CD14-positive monocyte (primary cell): ENCODE measurements at places on chromosomes 7 and 10. TPM values are rescaled to one million over a fixed set of nuclear protein-coding genes. Genes with fewer than 3 reads are reported as not detected.

AMZ1 gene
- polyA plus RNA-seq = 0.14 TPM

GRCh38 chr7:2734084-2734686 lies 46.2 kb downstream of the AMZ1 start:
- H3K27me3 ChIP-seq = no peaks in the 10 kb centered on the region
- peak overlapping the region; percentile 80 for H3K27ac ChIP-seq
- peaks cover 84% of the 10 kb centered on the region for H3K4me1 ChIP-seq
- no peak overlapping the region for H3K4me3 ChIP-seq

GRCh38 chr7:32224276-32224675 lies 154.1 kb upstream of the PDE1C start:
- H3K36me3 ChIP-seq = no peaks in the 10 kb centered on the region
- H3K4me3 ChIP-seq = no peak overlapping the region
- no peak overlapping the region for H3K27ac ChIP-seq
- no peaks in the 10 kb centered on the region for H3K4me1 ChIP-seq
- no peak for DNase-seq

SLC13A1 gene
- polyA plus RNA-seq = not detected

DNA sequence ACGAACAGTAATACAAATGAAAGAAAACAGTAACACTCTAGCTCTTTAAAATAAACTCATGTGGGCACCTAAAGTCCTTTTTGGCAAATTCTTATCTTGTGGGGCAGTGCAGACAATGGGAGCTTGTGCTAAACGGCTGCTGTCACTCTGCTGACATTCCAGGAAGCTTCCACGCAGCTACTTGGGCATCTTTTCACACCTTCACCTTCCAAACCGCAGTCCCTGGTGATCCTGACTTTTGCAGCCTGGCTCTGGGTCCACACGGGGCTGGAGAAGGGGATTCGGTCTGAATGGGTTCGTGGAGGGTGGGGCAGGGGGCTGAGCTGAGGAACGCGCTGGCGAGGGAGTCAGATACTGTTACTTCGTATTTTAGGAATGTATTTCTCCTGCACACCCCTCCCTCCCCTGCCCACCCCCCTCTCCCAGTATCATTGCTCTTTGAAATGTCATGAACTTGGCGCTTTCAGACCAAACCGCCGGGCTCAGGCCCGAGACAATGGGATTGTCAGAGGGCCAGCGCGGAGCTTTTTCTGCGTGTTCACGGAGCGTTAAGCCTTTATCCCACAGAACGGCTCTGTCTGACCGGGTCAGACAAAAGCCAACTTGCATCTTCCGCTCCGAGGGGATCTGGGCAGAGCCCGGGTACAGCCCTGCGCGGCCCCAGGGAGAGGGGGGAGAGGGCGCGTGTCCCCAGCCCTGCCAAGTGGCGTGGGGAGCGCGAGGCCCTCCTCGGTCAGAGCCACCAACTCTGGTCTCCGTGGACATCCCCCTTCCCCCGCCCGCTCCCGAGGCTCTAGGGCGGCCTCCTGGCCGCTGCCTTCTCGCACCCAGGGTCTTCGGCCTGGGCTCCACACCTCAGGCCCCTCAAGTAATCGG lies 76.7 kb upstream of the EN2 start:
- H3K4me3 ChIP-seq = no peak overlapping the region
- H3K4me1 ChIP-seq = peaks cover 44% of the 10 kb centered on the region
- DNase-seq = no peak

DNA sequence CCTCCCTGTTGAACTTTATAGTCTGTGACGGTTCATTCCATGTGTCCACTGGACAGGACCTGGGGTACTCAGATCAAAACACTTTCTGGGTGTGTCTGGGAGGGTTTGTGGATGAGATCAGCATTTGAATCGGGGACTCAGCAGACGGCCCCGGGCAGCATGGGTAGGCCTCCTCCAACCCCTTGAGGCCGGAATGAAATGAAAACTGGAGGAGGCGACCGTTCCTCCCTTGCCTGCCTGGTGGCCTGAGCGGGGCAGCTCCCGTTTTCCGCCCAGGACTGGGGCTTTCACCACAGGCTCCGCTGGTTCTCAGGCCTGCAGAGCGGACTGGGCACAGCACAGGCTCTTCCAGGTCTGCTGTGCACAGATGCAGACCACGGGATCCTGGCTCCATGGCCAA lies 247.7 kb downstream of the MAD1L1 start:
- H3K27me3 ChIP-seq = no peaks in the 10 kb centered on the region
- no peak overlapping the region for H3K4me3 ChIP-seq
- H3K36me3 ChIP-seq = peaks cover 1% of the 10 kb centered on the region
- no peak for DNase-seq

ZNF248 gene
- 0.44 TPM for polyA plus RNA-seq

DNA sequence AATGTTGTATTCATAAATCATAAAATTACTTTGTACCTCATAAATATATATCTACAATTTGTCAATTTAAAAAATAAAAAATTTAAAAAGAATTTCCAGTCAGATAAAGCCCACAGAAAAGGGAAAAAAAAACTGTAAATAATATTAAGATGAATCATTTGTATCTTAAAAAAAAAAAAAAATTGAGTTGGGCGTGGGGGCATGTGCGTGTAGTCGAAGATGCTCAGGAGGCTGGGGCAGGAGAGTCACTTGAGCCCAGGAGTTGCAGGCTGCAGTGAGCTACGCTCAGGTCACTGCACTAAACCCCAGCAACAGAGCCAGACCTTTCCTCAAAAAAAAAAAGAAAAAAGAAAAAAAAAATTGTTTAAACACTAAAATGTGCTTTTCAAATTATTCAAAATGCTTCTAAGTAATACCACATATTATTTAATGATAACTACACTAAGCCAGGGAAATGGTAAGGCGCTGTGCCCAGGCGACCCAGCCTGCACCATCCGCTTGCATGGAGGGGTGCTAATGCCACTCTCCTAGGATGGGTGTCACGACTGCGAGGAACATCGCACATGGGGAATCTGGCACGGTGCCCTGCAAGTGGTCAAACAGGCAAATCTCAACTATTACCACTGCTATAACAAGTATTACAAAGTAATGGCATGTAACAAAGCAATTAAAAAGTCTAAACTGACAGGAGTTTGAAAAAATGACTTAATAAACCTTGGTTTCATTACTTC lies 15.4 kb downstream of the GLUD1 start:
- peaks cover 10% of the 10 kb centered on the region for H3K4me1 ChIP-seq
- H3K27me3 ChIP-seq = no peaks in the 10 kb centered on the region
- no peak overlapping the region for H3K4me3 ChIP-seq
- no peak for DNase-seq
- H3K27ac ChIP-seq = no peak overlapping the region

VIPR2 gene
- polyA plus RNA-seq = not detected in 2 replicates

SLC13A4 gene
- polyA plus RNA-seq = not detected in 2 replicates

DNA sequence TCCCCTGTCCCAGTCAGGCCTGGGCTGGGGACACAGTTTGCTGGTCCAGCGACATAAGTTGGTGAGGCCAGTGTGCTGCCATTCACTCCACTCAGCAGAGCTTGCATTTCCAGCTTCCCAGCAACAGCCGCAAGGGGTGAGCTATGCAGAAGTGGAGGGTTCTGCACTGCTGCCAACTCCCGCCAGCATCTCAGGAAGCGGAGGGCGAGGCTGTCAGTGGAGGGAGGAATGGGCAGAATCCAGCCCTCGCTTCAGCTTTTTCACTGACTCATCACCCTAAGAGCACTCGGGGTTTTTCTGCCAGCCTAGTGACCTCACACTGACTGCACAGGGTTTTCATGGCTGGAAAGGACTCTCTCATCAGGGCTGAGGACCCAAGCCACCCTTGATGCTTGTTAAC lies 625.1 kb upstream of the MKI67 start:
- H3K36me3 ChIP-seq = no peaks in the 10 kb centered on the region
- no peaks in the 10 kb centered on the region for H3K27me3 ChIP-seq
- DNase-seq = no peak
- H3K4me3 ChIP-seq = no peak overlapping the region

- peaks cover 29% of the 10 kb centered on the region for H3K27me3 ChIP-seq
- no peaks in the 10 kb centered on the region for H3K4me1 ChIP-seq
- DNase-seq = no peak
- H3K36me3 ChIP-seq = no peaks in the 10 kb centered on the region
These were observed 55.3 kb downstream of the C7orf25 start for GRCh38 chr7:42856605-42856987.

DNA sequence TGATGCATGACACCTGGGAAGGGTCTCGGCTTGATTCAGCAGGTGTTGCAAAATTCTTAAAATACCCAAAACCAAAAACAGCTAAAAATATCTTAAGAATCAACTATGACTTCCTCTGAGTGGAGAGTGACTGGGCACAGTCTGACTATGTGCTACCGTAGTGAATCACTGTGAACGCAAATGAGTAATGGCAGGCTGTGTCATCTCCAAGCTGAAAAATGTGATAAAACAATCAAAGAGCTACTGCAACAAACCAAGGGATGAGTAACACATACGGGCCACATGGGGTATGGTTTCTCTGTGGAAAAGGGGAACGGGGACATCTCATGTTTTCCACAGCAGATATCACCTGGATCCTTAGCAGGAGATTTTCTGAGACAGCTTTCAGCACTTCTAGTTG lies 127.5 kb downstream of the ABCA13 start:
- no peaks in the 10 kb centered on the region for H3K4me1 ChIP-seq
- no peaks in the 10 kb centered on the region for H3K27me3 ChIP-seq
- peak; percentile 2 for DNase-seq

ELFN1 gene
- polyA plus RNA-seq = not detected in 2 replicates

RADIL gene
- not detected in 2 replicates for polyA plus RNA-seq

OR2A2 gene
- not detected for polyA plus RNA-seq

- no peak overlapping the region for H3K27ac ChIP-seq
- DNase-seq = no peak
- no peak overlapping the region for H3K4me3 ChIP-seq
- H3K36me3 ChIP-seq = no peaks in the 10 kb centered on the region
- peaks cover 31% of the 10 kb centered on the region for H3K4me1 ChIP-seq
These were observed 91.0 kb downstream of the ELMO1 start for GRCh38 chr7:37357637-37357996.

GRCh38 chr10:6023661-6024333 lies 38.4 kb downstream of the IL2RA start:
- DNase-seq = no peak
- no peaks in the 10 kb centered on the region for H3K4me1 ChIP-seq
- H3K4me3 ChIP-seq = no peak overlapping the region

TMEM196 gene
- polyA plus RNA-seq = not detected

DNA sequence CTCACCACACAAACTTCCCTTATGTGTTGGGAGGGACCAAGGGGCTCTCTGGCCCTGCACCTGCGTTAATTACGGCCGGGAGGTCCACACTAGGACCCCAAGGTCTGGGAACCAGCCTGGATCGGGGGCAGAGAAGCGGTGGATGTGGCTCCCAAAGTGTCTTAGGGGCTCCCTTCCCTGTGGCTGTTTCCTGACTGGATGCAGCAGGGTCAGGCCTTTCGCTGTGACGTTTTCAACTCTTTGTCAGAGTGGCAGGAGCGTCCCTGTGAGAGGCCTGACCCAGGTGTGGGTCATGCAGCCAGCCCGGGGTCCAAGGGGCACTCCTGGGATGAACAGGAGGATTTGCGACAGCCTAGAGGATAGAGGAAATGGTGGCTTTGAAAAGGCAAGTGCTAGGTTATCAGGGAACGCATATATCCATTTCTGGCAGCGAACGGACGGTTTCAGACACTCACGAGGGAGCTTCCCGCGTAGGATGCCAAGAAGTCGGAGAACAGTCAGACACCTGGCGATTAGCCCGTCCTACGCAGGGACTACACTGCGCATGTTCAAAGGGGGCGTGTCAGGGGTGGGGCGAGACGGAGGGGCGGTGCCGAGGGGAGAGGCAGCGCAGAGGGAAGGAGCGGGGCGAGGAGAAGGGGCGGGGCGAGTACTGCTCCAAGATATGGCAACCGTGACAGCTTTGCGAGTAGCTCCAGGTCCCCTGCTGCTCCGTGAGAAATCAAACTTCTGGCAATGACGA lies 46.2 kb upstream of the ZNF716 start:
- H3K4me3 ChIP-seq = no peak overlapping the region
- H3K27ac ChIP-seq = no peak overlapping the region
- H3K36me3 ChIP-seq = no peaks in the 10 kb centered on the region
- no peaks in the 10 kb centered on the region for H3K27me3 ChIP-seq

- peaks cover 56% of the 10 kb centered on the region for H3K27me3 ChIP-seq
- peak; percentile 86 for DNase-seq
- peaks cover 37% of the 10 kb centered on the region for H3K4me1 ChIP-seq
- H3K36me3 ChIP-seq = peaks cover 11% of the 10 kb centered on the region
- H3K4me3 ChIP-seq = no peak overlapping the region
These were observed 144.1 kb downstream of the TCF7L2 start for GRCh38 chr10:113094114-113094486.

DNA sequence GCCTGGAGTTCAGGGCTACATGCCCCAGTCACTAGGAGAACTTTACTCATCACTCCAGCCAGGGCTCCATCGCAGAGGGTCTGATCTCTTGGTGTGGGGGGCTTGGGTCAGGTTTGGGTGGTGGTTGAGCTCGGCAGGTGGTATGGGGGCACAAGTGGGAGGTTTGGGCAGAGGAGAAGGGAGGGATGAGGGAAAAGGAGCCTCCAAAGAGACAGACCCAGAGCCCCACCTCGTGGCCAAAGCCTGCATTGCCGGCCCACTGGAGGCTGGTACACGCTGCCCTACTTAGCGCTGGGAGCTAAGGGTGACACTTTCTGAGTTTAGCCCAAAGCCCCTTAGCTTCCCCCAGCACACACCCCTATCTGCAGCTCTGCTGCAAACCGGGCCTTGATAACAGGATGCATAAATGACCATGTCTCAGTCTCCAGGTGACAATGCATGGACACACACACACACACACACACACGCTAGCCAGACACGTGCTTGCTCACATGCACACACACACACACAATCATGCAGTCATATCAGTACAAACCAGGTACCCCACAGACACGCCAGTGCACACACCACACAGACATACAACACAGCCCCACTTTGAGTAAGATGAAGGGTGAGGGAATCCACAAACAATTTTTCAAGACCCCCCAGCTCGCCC lies 14.7 kb downstream of the LZTS2 start:
- peaks cover 25% of the 10 kb centered on the region for H3K4me1 ChIP-seq
- H3K27me3 ChIP-seq = no peaks in the 10 kb centered on the region
- DNase-seq = no peak
- no peak overlapping the region for H3K4me3 ChIP-seq

- no peaks in the 10 kb centered on the region for H3K36me3 ChIP-seq
- no peak overlapping the region for H3K4me3 ChIP-seq
- no peak for DNase-seq
- no peaks in the 10 kb centered on the region for H3K27me3 ChIP-seq
- H3K27ac ChIP-seq = no peak overlapping the region
These were observed 100.0 kb downstream of the MTERF1 start for GRCh38 chr7:91780521-91780920.

- no peak overlapping the region for H3K27ac ChIP-seq
- H3K4me1 ChIP-seq = no peaks in the 10 kb centered on the region
- no peak overlapping the region for H3K4me3 ChIP-seq
These were observed 206.3 kb downstream of the SNX10 start for GRCh38 chr7:26497801-26498596.

DNA sequence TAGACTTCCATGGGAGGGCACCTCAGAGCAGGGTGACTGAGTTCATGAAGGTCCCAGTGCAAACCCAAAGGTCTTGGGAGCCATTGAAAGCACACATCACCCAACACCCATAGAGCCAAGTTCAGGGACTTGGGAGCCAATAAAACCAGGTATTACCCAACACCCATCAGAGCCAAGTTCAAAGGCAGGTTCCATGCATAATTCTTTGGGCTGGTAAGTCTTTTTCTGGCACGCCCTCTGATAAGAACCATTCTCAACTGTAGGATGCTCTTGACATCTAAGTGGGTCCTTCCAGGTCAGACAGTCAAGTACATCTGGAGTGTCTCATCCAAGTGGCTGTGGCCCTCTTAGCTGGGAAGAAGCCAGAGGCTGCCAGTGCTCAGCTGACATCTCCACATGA lies 63.2 kb downstream of the EBF3 start:
- H3K36me3 ChIP-seq = no peaks in the 10 kb centered on the region
- H3K27ac ChIP-seq = no peak overlapping the region
- DNase-seq = no peak
- no peak overlapping the region for H3K4me3 ChIP-seq
